ENCODE measurements at places on chromosomes 5 and 9.

DNA sequence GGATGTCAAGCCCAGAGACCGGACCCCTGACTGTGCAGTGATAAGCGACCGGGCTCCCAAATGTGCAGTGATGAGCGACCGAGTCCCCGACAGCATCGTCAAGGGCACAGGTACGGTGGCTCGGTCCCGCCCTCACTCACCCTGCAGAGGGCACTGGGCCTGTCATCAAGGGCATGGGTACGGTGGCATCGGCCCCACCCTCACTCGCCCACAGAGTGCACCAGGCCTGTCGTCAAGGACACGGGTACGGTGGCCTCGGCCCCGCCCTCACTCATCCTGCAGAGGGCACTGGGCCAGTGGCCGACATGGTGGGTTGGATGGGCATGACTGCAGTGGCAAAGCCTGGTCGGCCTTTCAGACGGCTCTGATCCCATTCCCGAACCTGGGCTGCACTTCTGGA is 9.7 kb upstream of the LRRC14B start:
- DNase-seq, result no peak

- peak; percentile 44 for DNase-seq
Observed at GRCh38 chr5:168364151-168364661, 72.8 kb downstream of the WWC1 start.

DNA sequence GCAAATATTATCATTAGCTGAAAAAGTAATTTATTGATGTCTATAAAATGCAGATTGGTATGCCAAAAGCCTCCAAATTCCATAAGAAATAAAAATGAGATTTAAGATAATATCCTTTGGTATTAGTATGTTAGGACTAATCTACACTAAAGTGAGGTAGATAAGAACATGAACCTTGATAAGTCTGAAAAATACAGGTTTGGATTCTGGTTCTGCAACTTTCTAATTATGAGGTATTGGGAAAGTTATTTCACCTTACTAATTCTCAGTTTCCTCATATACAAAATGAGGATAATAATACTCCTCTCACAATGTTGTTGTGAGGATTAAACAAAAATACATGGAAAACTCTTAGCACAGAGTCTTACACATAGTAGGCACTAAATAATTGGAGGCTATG is 300.1 kb downstream of the NNT start:
- no peak for DNase-seq

DNA sequence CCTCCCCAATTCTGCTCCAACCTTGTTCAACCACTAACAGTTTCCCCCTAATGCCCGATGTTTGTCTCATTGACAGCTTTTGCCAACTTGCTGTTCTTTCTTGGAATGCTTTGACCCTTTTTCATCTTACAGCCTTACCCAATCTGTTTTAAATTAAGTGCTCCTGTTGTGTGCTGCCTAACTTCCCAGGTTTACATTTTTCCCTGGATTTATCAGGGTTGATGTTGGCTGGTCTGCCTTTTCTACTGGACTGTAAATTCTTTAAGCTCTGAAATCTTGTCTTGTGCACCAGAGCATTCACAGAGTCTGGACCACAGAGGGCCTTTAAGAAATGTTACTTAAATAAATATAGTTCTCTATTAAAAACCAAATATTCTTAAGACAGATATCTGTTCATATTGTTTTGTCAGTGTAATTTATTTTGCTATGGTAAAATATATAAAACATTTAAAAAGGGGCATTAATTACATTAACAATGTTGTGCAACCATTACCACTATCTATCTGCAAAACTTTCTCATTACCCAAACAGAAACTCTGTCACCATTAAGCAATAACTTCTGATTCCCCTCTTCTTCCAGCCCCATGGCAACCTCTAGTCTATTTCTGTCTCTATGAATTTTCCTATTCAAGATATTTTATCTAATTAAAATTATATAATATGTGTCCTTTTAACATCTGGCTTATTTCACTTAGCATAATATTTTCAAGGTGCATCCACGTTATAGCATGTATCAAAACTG is 73.0 kb downstream of the OSTF1 start:
- DNase-seq, result no peak

DNA sequence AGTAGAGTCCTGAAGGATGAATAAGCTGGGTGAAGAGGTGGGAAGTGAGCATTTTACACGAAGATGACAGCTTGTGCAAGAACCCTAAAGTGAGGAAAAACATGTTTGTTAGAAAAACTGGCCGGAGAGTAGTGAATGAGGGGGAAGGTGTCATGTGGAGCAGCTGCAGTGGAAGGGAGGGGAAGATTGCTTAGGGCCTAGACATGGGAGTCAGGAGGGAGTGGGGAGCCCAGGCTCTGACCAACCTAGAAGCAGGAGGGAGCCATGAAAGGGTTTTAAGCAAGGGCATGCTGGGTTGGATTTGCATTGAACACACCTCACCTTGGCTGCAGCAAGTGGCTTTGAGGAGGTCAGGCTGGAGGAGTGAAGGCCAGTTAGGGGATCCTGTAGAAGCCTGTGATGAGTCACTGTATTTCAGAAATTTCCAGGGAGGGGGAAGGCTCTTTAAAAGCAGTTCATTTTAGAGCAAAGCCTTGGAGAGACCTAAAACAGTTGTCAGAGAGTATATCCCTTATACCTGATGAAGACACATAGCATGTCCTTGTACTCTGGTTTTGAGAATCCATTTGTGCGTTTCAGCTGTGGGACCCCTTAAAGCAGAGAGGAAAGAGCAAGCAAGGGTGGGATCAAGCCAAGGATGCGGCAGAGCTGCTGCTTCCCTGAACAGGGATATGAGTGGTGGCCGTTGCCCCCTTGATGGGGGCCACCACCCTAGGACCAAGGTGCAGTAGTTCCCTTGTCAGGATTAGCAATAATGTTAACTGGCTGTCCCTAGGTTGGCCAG is 45.4 kb downstream of the ANGPTL2 start:
- DNase-seq, result no peak

DNA sequence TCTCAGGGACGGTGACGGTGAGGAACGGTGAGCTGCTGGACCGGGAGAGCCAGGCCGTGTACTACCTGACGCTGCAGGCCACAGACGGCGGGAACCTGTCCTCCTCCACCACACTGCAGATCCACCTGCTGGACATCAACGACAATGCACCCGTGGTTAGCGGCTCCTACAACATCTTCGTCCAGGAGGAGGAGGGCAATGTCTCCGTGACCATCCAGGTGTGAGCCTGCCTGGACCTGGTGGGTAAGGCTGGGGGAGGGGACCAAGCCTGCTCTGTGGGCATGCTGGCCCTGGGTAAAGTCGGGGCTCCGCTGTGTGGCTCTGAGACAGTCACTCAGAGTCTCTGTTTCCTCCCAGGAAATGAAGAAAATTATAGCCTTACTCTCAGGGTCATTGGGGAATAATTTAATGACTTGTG is 29.3 kb downstream of the CDHR2 start:
- no peak for DNase-seq

DNA sequence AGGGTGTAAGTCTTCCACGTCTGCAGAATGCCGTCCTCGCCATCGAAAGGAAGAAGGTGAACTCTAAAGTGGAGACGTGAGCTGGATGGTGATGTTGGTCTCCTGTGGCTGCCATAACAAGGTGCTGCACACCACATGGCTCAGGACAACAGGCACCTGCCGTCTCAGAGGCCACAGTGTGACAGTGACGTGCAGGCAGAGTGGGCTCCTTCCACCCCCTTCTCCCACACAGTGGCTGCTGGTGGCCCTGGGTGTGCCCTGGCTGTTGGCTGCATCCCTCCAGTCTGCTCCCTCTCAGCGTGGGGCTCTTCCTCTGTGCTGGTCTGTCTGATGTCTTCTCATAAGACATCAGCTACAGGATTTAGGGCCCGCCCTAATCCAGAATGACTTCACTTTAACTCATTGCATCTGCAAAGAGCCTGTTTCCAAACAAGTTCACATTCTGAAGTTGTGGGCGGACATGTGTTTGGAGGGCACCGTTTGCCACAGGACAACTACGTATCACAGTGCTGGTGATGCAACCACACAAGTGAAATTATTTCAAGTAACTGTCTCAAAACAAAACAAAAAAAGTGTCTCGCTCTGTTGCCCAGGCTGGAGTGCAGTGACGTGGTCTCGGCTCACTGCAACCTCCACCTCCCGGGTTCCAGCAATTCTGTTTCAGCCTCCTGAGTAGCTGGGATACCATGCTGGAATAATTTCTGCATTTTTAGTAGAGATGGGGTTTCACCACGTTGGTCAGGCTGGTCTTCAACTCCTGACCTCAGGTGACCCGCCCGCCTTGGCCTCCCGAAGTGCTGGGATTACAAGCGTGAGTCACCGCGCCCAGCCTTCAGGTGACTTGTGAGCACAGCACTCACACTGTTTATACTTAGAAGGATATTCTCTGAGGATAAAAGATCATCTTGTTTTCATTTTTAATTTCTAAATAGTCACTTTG is 31.2 kb upstream of the CLPTM1L start:
- no peak for DNase-seq

DNA sequence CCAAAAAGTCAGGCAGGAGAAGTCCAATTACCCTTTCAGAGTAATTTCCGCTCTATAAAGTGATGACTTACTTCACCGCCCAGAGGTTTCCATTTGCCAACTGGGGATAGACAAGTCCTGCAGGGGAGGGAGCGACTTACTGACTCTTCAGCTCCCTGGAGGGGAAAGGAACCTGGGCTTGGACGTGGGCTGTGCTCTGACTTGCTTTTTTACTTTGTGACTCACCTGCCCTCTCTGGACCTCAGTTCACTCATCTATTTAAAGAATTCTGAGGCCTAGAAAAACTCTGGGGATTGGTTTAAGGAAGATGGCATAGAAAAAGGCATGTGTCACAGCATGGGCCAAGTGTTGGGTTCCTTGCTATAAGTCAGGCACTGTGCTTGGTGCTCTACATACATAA is 180.4 kb upstream of the TRIM32 start:
- no peak for DNase-seq

DNA sequence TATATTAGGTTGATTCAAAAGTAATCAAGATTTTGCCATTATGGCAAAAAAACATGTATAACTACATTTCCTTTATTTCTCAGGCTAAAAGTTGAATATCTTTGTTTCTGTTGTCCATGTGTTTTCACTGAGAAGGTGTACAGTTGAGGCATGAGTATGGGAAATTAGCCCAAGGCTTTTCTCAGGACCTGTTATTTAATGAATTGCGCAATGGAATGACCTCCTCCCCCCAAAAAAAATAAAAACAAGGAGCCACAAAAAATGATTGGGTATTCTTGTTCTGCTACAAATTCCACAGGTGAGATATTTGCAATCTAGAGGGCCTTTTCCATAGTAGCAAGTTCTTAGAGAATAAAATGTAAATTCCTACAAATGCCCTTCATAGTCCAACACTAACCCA is 186.8 kb downstream of the TRPM3 start:
- DNase-seq, result no peak

GRCh38 chr9:133163504-133164172 is at the start of gene GBGT1:
GBGT1 (minus strand) TSS chr9:133163914; CDS start chr9:133162412, 1,502 bp downstream.
- DNase-seq, result peak; percentile 72

GRCh38 chr9:20291201-20291600 is 331.1 kb downstream of the MLLT3 start:
- no peak for DNase-seq

DNA sequence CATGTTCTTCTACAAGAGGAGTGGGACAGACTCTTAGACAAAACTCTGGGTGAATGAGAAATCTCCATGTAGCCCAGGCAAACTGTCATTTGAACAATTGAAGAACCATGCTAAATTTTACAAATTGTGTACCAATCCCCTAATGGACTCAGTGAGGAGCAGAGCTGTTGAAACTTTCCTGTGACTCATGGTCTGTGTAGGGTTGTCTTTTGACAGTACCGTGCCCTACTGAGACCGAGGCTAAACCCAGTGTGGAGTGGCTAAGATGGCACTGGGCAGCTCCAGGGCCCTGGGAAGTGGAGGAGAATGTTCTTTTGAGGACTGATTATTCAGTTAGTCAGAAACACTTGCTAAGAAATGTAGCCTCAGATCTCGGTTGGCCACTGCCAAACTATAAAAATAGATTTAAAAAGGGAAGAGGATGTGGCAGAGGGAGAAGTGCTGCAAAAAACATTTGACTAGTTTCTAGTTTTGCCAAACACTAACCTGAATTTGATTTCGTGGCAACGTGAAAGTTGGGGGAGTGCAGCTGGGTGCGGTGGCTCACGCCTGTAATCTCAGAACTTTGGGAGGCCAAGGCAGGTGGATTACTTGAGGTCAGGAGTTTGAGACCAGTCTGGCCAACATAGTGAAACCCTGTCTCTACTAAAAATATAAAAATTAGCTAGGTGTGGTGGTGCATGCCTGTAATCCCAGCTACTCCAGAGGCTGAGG is 24.7 kb downstream of the POU4F3 start:
- no peak for DNase-seq

- no peak for DNase-seq
Observed at GRCh38 chr5:77146896-77147295, 59.8 kb upstream of the ZBED3 start.

DNA sequence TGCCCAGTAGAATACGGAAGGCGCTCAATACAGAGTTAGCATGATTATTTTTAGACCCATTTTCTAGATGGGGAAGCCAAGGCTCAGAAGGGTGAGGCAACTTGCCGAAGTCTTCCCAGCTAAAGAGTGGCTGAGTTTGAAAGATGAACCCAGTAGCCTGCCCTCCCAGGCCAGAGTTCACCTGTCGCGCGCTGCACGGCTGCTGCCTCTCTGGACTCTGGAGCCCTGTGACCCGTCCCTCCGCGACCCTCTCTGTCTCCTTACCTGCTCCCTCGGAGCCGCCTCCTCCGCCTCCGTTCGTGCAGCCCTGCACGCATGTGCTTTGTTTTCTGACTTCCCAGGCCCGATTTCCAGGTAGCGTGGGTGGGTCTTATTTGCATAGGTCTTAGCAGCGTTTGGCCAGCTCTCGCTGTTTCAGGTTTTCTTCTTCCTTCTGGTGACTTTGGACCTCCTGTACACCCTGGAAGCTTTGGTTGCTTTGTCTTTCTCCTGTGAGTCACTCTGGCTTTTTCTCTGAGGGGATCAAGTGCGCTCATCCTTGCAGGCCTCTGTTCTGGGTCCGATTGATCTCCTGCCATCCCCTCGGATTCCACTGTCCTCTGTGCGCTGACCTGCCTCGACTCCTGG is at the start of gene RNF183:
Gene RNF183, minus strand, starts transcription at position 585 of the 627 bp plus-strand sequence. CDS start 5,192 bp downstream, outside the sequence.
- no peak for DNase-seq

DNA sequence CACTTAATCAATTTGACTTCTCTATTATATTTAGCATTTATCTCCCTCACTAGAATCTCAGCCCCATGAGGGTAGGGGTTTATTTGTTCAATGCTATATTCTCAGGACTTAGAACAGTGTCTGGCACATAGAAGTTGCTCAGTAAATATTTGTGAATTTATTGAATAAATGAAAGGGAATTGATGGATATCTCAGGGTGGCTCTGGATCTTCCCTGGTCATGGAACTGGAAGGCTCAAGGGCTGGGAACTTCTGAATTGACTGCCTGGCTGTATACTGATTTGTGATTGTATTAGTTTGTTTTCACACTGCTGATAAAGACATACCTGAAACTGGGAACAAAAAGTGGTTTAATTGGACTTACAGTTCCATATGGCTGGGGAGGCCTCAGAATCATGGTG is 57.2 kb downstream of the KIF4B start:
- DNase-seq, result no peak

GRCh38 chr5:178057839-178058238 is 55.5 kb upstream of the N4BP3 start:
- no peak for DNase-seq

GRCh38 chr9:77449240-77450084 is 198.7 kb downstream of the GNA14 start:
- DNase-seq, result no peak
